ENCODE measurements at places on chromosomes 16 and 17. TPM values are rescaled to one million over a fixed set of nuclear protein-coding genes. Genes with fewer than 3 reads are reported as not detected.
A peak's percentile ranks its signal among the peaks of the same experiment; 100 is the strongest.

DNA sequence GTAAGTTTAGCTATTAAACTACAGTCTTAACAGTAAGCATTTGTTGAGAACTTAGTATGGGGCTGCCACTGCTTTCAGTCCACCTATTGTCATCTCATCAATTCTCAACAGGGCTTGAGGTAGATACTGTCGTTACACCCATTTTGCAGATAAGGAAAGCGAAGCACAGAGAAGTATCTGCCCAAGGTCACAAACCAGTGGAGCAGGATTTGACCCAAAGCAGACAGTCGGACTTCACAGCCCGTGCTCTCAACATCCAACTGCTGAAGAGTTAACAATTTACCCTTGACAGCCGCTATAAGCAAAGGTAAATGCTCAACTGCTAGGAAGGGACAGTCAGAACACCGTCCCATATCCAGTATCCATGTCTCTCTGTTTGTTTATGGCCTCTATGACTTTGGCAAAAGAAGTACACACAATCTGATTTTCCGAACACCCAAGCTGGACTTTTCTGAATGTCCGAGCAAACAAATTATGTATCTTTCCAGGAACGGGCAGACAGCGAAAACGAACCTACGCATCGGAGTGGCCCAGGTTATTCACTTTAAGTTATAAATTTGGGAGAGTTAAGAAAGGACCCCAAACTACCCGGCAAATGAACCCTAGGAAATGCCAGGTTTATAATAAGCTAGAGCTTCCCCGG is 1.2 kb downstream of the SIAH1 start:
- no peaks in the 10 kb centered on the region for H3K27me3 ChIP-seq
- H3K4me1 ChIP-seq, result peaks cover 61% of the 10 kb centered on the region
- peak overlapping the region; percentile 95 for H3K27ac ChIP-seq
- no peak for DNase-seq
- H3K4me3 ChIP-seq, result peak overlapping the region; percentile 52
- H3K36me3 ChIP-seq, result no peaks in the 10 kb centered on the region

HSPB9 gene
- not detected for total RNA-seq

- H3K4me3 ChIP-seq, result no peak overlapping the region
- H3K27me3 ChIP-seq, result no peaks in the 10 kb centered on the region
- no peaks in the 10 kb centered on the region for H3K4me1 ChIP-seq
- no peak overlapping the region for H3K27ac ChIP-seq
Observed at GRCh38 chr16:4385066-4385788, 13.6 kb downstream of the VASN start.

DNA sequence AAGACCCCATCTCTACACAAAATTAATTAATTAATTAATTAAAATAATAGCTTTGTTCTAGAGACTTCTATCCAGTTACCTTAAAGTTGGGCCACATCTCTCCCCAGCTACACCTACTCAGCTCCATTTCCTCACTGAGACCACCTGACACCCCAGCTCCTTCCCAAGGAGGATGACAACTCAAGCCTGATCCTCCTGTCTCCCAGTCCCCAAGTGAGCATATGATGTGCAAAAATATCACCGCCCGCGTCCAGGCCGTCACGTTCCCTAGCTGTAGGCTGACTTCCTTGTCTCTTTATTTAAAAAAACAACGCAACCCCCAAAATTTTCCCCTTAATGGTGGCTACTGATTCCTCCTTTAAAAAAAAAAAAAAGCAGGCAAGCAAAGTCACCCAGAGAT is 120.2 kb upstream of the RCVRN start:
- peaks cover 8% of the 10 kb centered on the region for H3K27me3 ChIP-seq
- DNase-seq, result no peak
- no peak overlapping the region for H3K27ac ChIP-seq
- H3K4me1 ChIP-seq, result peaks cover 74% of the 10 kb centered on the region
- H3K4me3 ChIP-seq, result no peak overlapping the region

- H3K4me3 ChIP-seq, result no peak overlapping the region
- no peaks in the 10 kb centered on the region for H3K27me3 ChIP-seq
- no peaks in the 10 kb centered on the region for H3K36me3 ChIP-seq
- no peak overlapping the region for H3K27ac ChIP-seq
Observed at GRCh38 chr16:56870276-56870888, 5.4 kb downstream of the SLC12A3 start.

DNA sequence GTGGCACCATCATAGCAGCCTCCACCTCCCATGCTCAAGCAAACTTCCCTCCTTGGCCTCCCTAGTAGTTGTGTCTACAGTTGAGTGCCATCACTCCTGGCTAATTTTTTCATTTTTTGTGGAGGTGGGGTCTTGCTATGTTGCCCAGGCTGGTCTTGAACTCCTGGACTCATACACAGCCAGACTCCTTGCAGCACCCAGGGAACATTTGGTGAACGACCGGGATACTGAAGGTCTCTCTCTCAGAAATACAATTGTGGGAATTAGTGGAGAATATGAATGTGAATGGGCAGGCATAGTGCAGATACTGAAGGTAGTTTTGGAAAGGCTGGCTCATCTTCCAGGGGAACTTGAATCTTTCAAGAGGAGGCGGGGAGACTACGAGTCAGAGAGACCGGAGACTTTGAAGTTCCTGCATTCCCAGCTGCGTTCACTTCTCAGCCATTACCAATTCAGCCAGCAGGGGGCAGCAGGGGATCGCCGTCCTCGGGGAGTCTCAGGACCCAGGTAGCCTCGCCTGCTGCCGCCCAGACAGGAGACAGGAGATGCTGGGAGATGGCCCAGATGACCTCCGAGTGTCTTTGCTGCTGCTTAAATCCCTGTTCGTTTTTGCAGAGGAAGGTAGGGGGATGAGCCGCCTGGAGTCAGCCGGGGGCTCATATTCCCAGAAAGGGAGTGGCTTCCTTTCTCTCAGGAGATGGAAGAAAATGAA is 68.6 kb downstream of the HAPSTR1 start:
- no peak overlapping the region for H3K27ac ChIP-seq
- no peak overlapping the region for H3K4me3 ChIP-seq
- H3K27me3 ChIP-seq, result no peaks in the 10 kb centered on the region
- DNase-seq, result peak; percentile 39
- no peaks in the 10 kb centered on the region for H3K4me1 ChIP-seq

DNA sequence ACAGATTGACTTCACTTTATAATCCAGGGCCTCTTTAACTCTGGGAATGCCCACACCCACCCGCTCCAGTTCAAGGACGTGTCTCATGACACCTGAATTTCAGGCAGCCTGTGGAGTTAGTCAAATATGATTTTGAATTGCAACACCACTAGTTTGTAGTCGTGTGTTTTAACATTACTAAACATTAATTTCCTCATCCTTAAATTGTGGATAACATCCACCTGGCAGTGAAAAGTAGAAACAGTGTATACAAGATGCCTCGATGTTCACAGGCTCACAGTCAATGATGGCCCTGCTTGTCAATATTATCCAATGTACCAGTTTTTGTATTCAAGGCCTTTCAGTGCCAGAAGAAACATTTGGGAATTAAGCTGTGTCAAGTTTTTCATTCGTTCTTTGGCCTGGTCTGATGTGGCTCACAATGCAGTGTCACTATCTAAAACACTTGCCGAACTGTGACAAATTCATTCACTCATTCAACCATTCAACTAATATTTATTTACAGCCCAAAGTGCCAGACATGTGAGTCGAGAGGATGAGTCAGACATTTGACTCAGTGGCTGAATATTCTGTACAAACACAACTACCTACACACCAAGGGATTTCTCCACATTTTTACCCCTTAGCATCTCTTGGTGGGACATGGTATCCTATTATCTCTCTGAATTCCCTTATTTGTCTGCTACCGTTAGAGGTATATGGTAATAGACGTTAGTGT is 1.4 kb downstream of the MEIOB start:
- no peaks in the 10 kb centered on the region for H3K4me1 ChIP-seq
- peaks cover 41% of the 10 kb centered on the region for H3K27me3 ChIP-seq
- no peak overlapping the region for H3K4me3 ChIP-seq
- DNase-seq, result no peak

DNA sequence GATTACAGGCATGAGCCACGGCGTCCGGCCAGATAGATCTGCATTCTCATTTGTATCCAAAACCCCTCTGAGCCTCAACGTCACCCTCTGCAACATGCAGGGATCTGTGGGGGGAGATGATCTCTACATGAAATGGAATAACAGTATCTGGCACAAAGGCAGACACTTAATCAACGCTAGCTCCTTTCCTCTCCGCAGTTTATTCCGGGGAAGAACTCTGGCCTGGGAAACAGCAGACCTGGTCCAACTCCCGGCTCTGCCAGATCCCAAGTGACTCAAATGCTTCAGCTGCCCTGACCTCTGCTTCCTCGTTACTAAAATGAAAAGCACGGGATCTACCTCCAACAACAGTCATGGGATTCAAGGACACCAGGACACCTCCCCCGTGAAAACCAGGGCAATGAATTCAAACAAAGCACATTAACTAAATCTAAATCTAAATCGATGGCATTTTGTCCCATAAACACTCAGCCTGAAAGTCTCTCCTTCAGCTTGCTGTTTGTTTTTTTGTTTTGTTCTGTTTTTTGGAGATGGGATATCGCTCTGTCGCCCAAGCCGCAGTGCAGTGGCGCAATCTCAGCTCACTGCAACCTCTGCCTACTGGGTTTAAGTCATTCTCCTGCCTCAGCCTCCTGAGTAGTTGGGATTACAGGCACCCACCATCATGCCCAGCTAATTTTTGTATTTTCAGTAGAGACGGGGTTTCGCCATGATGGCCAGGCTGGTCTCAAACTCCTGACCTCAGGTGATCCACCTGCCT is 78.2 kb downstream of the NXN start:
- no peak overlapping the region for H3K4me3 ChIP-seq
- H3K36me3 ChIP-seq, result no peaks in the 10 kb centered on the region
- H3K27me3 ChIP-seq, result no peaks in the 10 kb centered on the region

DNA sequence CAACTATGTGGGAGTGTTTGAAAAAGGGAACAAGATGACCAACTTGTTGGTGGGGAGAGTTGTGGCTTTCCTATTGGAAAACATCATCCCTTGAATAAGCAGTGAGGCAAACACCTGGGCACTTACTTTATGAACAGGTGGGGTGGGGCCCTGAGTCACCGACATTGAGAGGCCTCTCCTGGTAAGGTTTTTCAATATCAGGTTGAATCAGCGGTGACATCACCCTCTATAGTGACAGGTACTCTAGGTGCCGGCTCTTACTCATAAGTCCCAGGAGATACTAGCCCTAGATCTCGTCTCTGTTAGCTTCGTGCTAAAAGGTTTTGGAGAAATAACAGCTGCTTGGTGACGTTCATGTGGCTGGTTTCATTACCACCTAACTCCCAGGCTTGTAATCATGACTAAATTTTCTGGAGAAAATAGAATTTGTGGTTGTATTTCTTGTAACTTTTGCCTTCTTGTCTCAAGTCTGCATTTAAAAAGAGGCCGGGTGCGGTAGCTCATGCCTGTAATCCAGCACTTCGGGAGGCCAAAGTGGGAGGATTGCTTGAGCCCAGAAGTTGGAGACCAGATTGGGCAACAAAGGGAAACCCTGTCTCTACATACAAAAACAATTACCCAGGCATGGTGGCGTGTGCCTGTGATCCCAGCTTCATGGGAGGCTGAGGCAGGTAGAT is 19.3 kb downstream of the CDH1 start:
- H3K27ac ChIP-seq, result peak overlapping the region; percentile 60
- DNase-seq, result no peak
- H3K4me1 ChIP-seq, result peaks cover 11% of the 10 kb centered on the region
- no peak overlapping the region for H3K4me3 ChIP-seq
- no peaks in the 10 kb centered on the region for H3K36me3 ChIP-seq

CCL8 gene
- total RNA-seq, result 0.96 TPM

DNA sequence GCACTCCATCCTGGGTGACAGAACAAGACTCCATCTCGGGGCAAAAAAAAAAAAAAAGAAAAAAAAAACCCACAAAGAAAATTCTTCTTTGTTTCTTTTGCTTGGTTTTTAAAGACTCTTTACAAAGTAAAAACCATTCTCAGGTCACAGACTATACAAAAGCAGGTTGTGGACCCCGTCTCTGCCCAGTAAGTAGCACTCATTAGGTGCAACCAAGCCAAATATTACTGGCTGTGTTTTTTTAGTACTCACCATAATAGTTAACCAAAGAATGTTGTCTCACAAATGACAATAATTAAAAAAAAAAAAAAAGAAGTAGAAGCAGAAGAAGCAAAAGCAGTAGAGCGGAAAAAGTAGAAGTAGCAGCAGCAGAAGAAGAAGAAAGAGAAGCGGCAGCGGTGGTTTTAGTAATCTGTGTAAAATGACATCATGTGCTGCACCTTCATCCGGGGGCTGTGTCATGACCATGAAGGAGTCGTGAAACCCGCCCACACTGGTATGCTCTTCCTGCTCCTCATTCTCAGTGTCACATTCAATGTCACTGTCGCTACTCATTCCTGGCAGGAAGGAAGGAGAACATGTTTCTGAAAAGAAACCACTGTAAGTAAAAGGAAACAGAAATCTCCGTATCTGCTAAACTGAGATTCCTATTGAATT is 105.4 kb downstream of the TRIM37 start:
- no peaks in the 10 kb centered on the region for H3K4me1 ChIP-seq
- no peaks in the 10 kb centered on the region for H3K36me3 ChIP-seq
- peak overlapping the region; percentile 71 for H3K27ac ChIP-seq
- H3K4me3 ChIP-seq, result no peak overlapping the region
- DNase-seq, result peak; percentile 11

DNA sequence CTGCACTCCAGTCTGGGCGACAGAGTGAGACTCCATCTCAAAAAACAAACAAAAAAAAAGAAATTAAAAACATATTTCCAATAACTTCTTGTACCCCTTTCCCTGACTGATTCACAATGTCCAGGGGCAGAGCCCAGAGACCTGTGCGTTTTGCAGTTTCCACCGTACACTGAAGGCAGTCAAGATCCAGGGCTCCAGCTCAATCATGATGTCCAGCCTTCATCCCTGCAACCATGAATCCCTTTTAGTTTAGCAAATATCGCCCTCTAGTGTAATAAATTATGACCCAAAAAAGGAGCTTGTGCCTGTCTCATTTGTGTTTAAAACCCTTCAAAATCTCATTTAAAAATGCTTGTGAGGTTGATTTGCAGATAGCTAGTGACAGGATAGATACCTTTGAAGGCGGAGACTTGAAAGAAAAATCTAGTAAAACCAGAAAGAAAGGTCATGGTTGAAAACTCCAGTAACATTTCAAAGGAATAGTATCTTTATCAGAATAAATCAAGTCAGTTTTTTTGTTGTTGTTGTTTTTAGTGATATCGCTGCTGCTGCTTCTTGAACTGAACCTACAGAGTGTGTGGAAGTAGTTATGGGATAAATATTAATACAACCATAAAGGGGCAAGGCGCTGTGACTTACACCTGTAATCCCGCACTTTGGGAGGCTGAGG is 3.7 kb upstream of the ERN1 start:
- no peaks in the 10 kb centered on the region for H3K36me3 ChIP-seq
- H3K4me1 ChIP-seq, result peaks cover 3% of the 10 kb centered on the region
- DNase-seq, result no peak
- no peak overlapping the region for H3K4me3 ChIP-seq

E4F1 gene
- total RNA-seq, result 22.6 TPM

ABCC6 gene
- total RNA-seq, result 44.0 TPM

Measured in left lung (tissue), 14 donors.